Chondrocyte (in vitro differentiated cells): ENCODE measurements at places on chromosomes 2 and 18.

- no peak for DNase-seq
Measured at GRCh38 chr2:104945866-104946265, 92.0 kb downstream of the POU3F3 start.

- DNase-seq: no peak
Measured at GRCh38 chr2:239905884-239906654, 119.1 kb downstream of the NDUFA10 start.

DNA sequence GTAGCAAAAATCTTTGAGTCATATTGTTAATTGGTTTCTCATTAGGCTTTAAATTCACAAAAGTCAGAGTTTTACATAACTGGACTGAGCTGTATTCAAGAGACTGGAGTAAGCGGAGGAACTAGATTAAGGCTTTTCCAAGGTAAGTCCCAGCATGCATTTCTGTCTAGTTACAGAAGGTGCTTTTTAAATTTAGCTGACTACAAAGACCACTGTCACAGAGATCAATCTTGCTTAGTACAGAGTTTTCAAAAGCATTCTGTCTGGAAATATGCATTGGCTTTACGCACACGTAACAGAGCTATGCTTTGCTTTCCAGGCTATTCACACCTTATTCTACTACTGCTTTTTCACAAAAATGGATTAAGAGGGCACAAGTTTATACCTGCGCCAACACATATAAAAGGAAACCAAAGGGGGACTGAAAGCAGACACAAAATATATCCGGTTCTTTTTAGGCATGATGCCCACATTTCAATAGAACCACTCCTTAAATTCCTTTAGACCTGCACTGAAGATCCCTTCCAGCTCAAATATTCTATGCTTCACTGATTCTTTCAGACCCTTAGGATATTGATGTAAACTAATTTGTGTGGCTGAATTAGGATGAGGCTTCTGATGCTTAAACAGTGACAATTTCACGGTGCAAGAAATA, 560.7 kb upstream of the CRIM1 start:
- no peak for DNase-seq

DNA sequence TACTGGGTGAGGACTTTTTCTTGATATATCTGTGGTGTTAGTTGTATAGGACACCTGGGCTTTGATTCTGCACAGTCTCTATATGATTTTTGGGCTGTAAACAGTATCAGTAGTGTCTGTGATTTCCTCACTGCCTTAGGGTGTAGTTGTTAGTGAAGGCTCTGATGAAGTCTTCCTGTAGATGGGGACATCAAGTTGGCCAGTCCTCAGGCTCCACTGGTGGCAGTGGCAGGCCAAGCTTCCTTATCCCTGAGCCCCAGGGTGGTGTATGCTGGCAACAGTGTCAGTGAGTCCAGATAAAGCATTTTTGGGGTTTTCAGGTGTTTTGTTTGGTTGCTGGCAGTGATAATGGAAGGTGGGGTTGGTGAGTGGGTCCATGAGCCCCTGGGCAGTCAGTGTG, 961.4 kb downstream of the DSC3 start:
- no peak for DNase-seq

DNA sequence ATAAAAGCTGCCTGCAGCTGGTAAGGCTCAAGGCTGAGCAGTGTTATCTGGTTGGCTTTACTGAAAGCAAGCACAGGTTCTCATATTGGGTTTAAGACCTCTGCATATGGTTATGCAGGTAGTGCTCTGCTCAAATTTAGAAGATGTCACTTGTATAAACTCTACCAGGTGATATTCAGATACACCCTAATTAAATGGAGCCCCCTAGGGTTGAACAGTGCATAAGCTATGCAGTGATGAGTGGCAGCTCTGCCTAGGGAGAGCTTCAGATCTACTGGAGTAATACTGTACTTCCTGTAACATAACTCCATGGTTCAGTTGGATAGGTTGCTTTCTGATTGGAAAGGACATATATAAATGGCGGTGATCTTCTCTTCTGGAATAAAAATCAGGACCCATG, 222.7 kb downstream of the CYRIA start:
- no peak for DNase-seq

- DNase-seq: no peak
Measured at GRCh38 chr2:229124136-229124535, 147.0 kb downstream of the PID1 start.

GRCh38 chr2:108594132-108594981, 60.1 kb downstream of the LIMS1 start:
- DNase-seq: no peak

- no peak for DNase-seq
Measured at GRCh38 chr2:122542646-122543045, 787.2 kb downstream of the TSN start.

DNA sequence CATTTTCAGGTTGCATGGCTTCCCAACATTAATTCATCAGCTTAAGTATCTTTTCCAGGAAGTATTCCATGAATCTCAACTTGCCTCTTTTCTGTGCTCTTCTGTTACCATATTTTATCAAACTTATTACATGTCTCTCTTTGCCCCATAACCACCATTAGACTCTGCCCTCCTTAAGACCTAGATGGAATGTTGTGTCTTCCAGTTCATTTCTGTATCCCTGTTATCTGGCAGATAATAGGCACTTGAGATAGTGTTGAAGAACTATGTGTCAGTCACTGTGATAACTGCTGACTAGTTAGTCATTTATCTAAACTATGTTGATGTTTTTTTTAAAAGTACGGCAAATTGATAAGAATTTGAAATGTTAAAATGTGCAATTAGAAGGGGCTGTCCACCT, 41.8 kb downstream of the GLS start:
- DNase-seq: no peak

DNA sequence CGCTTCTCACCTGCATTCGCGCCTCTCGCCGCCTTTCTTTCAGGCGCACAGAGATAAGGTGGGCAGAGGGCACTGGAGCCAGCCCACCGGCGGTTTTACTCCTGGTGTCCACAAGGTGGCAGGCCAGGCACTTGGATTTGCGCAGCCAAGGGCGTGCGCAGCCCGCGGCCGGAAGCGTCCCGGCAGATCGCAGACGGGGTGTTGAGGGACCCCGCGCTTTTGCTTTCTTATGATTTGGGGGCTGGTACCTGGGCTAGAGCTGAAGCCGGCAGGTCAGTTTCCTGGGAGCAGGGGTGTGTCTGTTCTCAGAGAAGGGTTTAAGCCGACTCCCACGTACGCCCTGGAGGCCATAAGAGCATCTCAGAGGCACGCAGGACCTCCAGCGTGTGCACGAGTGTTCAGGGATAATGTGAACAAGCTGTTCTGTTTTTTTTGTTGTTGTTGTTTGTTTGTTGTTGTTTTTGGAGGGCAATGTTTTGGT, 305.6 kb upstream of the CXCR4 start:
- no peak for DNase-seq

DNA sequence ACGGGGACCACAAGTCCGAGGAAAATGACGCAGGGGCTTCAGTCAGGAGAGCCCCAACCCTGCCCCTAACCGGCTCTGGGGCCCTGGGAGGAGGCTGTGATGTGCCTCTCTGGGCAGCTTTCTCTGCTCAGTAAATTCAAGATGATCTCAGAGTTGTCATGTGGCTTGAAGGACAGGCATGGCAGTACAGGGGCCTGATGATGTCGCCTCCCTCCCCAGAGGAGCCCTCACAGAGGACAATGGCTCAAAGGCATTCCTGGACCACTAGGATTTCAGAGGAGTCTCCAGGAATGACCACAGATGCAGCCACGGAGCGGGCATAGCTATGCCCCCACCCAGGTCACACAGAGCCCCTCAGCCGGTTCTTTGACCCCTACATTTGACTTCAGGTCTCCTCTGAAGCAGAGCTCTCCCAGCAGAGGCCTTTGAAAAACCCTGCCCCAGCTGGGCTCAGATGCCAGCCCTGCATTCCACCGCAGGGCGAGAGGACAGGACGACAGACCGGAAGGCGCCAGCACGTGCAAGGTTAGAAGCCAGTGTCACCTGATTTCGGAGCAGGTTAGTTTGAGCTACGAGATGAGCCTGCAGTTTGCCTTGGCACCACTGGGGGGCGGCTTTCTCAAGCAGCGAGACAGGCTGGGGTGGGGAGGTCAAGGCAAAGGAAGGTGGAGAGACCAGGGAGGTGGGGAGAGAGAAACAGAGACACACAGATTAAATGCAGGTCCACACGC, 39.2 kb downstream of the BIN1 start:
- DNase-seq: no peak

DNA sequence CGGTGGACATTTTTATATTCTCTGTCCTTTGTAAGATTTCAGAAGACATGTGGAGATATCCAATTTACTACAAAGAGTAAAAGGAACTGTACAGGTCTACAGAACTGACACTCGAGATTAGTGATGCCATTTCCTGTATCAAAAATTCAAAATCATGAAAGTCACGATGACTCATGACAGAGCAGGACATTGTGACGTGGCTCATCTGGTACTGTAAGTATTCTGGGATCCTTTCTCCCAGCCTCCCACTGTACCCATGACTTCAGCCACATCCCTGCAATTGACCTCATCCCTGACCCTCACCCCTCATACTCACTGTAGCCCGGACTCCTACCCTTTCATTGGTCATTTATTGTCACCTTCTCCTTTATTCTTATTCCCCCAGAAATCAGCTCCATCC, 736.5 kb downstream of the EPHA4 start:
- DNase-seq: no peak

DNA sequence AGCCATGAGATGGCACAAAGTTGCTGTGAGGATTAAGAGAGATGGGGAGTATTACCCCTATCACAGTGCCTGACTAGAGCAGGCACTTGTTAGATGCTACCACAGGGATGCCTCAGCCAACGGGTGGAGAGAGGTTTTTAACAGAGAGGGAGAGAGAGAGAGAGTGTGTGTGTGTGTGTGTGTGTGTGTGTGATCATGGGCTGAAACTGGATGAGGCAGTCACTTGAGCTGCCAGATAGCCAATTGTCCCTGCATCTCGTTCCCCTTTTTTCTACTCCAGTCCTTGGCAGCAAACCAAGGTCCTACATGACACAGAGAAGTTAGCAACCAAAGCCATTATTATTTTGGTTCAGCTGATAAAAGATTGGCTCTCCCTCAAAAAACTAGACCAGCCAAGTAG, 3.0 kb downstream of the CD8A start:
- DNase-seq: no peak

- no peak for DNase-seq
Measured at GRCh38 chr2:161650116-161651015, 26.1 kb downstream of the SLC4A10 start.

DNA sequence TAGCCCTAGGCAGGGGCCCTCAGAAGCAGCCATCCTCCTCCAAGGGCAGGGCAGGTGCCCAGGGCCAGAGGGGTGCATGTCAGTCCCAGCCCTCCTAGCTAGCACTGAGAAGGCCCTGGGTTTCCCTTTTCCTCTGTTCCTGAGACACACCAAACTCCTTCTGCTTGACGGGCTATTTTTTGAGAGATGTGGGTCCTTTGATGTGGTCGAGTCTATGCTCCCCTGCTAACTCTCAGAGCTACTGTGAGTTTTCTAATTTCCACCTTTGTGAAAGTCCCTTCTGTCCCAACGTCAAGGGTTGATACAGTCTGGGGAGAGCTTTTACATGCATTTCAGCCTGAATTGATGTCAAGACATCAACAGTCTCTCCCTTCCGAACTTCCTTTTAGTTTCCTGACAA, 51.4 kb downstream of the TRPM8 start:
- DNase-seq: no peak

GRCh38 chr2:162591403-162592083, 247.0 kb downstream of the KCNH7 start:
- no peak for DNase-seq

- no peak for DNase-seq
Measured at GRCh38 chr2:53202063-53202462, 565.5 kb upstream of the CHAC2 start.

GRCh38 chr2:13021470-13021957, 304.8 kb downstream of the TRIB2 start:
- no peak for DNase-seq

DNA sequence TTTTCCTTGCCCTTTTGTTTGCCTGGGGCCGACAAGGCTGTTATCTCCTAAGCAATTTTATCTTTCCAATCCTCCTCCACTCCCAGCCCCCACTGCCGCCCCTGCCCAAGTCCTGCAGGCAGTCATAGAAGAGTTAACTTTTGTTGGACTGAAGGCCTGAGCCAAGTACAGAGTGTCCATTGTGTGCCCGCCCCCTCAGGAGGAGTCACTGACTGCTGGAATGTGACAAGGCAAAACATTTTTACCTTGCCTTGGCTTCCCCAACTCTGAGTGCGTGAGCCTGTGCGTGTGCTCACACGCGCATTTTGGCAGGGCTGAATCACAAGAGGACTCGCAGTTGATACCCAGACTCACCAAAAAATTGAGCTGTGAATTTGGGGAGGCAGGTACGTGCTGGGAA, 16.2 kb downstream of the SETBP1 start:
- no peak for DNase-seq

DNA sequence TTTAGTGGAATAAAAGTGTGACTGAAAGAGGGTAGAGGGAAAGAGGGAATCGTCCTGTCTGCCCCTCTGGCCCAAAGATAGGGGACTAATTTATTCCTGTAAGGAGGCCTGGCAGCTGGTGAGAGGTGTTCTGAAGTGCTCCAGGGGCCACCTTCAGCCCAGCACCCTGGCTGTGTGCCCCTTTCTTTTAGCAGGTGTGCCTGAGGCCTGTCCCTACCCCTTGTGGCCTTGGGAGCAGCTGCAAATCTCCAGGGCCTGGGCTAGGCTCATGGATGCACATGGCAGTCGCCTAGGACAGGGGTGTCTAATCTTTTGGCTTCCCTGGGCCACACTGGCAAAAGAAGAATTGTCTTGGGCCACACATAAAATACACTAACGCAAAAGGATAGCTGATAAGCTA, 37.3 kb downstream of the FHOD3 start:
- DNase-seq: no peak

- no peak for DNase-seq
Measured at GRCh38 chr2:12348216-12348615, 368.5 kb upstream of the TRIB2 start.

DNA sequence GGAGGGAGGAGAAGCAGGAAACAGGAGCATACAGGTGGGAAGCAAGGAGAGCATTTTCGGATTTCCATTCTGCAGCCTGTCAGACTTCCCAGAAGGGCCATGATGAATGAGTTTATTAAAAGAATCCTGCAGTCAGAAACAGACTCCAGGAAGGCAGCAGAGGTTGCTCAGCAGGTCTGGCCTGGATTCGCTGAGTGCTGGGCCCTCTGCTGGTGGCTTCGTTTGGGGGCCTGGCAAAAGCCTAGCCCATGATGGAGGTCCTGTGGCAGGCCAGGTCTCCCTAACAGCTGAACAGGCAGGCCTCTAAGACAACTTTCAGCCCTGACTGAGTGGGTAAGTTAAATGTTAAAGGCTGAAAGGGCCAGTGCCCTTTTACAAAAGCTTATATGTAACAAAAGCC, 108.2 kb upstream of the CAPN13 start:
- DNase-seq: no peak

DNA sequence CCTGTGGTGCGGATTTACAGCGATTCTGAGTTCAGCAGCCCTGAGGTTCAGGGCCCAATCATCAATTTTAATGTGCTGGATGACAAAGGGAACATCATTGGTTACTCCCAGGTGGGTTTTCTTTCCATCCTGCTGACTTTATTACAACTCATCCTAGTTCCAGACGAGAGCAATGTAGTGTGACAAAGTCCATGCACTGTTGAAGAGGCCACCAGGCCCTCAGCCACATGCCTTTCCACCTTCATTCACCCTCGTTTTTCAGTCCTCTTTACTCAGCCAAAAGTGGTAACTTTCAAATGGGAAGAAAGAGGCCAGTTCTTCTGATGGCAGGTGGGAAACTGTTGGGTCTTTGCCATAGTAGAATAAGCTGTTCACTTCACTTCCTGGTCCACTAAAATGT, 17.9 kb downstream of the MOCOS start:
- DNase-seq: no peak
